ENCODE measurements at places on chromosomes 4 and X.

DNA sequence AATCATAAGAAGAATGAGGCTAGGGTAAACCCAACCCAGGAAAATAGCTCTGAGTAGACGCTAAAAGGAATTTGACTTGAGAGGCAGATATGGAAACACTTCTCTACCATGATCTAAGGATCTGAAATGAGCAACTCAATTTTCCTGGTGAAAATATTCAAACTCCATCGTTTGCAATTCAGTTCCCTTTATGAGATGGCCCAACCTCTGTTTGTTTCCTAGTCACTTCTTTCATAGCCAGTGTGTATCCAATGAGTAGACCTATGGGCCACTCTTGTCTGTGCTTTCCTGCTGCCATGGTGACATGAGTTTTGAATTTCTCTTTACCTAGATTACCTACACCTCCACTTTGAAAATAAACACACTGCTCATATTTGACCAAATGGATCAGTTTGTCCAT lies 176.2 kb upstream of the GPRIN3 start:
- H3K36me3 ChIP-seq = peaks cover 3% of the 10 kb centered on the region
- H3K27me3 ChIP-seq = peaks cover 6% of the 10 kb centered on the region
- H3K4me1 ChIP-seq = no peaks in the 10 kb centered on the region
- H3K4me3 ChIP-seq = no peak overlapping the region
- H3K27ac ChIP-seq = no peak overlapping the region

GRCh38 chr4:13705521-13706041 lies 78.1 kb upstream of the BOD1L1 start:
- H3K27ac ChIP-seq = no peak overlapping the region
- no peak for DNase-seq
- H3K4me1 ChIP-seq = no peaks in the 10 kb centered on the region
- H3K36me3 ChIP-seq = no peaks in the 10 kb centered on the region

- H3K27me3 ChIP-seq = no peaks in the 10 kb centered on the region
- peaks cover 6% of the 10 kb centered on the region for H3K36me3 ChIP-seq
- H3K4me1 ChIP-seq = no peaks in the 10 kb centered on the region
- no peak for DNase-seq
These were observed 41.8 kb upstream of the ARHGEF6 start for GRCh38 chrX:136822337-136823095.

GRCh38 chr4:85776579-85776978 lies 301.6 kb downstream of the ARHGAP24 start:
- H3K27ac ChIP-seq = no peak overlapping the region
- no peaks in the 10 kb centered on the region for H3K4me1 ChIP-seq
- H3K27me3 ChIP-seq = no peaks in the 10 kb centered on the region

DNA sequence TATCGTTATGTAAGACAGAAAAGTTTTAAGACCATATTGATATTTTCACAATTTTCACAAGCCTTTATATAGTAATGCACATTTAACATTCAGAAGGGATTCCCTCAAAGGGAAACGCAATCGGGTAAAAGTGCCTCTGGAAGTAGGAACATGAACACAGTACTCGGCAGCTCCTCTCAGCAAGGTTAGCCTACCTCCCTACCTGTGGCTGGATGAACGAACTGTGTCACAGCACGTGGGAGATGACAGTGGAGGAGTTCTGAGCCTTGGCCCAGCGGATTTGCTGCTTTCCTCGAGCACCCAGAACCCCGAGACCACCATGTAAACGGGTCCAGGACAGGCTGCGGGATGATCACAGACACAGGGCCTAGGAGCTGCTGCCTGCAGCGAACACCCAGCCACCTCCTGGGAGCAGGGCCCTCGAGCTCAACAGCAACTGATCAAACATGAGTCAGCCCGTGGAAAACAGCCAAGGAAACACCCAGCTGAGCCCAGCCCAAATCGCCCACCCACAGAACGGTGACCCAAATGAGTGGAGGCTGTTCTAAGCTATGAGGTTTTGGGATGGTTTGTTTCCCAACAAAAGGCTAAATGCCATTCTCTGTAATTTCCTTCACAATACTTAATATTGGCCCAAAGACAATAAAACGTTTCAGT lies 30.4 kb downstream of the FAT1 start:
- H3K36me3 ChIP-seq = no peaks in the 10 kb centered on the region
- H3K27me3 ChIP-seq = no peaks in the 10 kb centered on the region
- no peak for DNase-seq
- no peak overlapping the region for H3K27ac ChIP-seq

DNA sequence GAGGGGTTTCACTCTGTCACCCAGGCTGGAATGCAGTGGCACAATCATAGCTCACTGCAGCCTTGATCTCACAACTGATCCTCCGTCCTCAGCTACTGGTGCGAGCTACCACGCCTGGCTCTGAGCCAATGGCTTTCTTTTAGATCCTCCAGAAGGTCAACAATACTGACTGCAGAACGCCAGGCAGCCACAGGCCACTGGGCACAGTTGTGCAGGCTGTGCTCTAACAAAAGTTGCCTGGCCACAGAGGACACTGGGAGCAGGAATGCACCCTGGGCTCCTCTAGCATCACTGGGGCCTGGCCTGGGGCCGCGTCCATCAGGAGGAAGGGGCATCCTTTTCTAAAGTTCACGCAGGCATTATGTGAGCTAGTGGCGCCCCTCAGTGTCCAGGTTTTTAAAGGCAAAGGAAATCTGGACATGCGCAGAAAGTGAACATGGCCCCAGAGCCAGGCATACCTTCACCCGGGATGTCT lies 14.9 kb upstream of the PORCN start:
- no peaks in the 10 kb centered on the region for H3K4me1 ChIP-seq
- H3K36me3 ChIP-seq = no peaks in the 10 kb centered on the region
- DNase-seq = peak; percentile 16
- no peak overlapping the region for H3K27ac ChIP-seq

DNA sequence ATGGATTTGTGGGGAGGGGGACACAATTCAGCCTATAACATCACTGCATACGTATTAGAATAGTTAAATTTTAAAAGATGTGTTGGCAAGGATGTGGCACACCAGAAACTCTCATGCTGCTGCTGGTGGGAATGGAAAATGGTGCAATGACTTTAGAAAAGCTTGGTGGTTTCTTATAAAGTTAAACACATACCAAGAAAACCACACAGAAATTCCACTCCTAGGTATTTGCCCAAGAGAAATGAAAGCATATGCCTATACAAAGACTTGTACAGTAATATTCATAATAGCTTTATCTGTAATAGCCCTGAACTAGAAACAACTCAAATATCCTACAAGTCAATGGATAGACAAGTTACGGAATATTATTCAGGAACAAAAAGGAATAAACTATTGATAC lies 71.3 kb upstream of the PDHA1 start:
- H3K4me3 ChIP-seq = no peak overlapping the region
- H3K36me3 ChIP-seq = no peaks in the 10 kb centered on the region
- no peak for DNase-seq
- no peak overlapping the region for H3K27ac ChIP-seq
- H3K27me3 ChIP-seq = no peaks in the 10 kb centered on the region

Data from activated CD4-positive, alpha-beta T cell treated with anti-CD3 and anti-CD28 coated beads, Interleukin-2, amount 10 ng/mL, durations not matched to agents 7 days and 5 days (primary cell).